Stimulated activated CD8-positive, alpha-beta memory T cell treated with anti-CD3 and anti-CD28 coated beads, Interleukin-4, amount 100 ng/mL, for 24 hours (primary cell): ENCODE measurements at places on chromosomes 13 and 19.
A peak's percentile ranks its signal among the peaks of the same experiment; 100 is the strongest.

GRCh38 chr13:29384466-29384865 is 211.0 kb downstream of the SLC7A1 start:
- DNase-seq, result no peak

DNA sequence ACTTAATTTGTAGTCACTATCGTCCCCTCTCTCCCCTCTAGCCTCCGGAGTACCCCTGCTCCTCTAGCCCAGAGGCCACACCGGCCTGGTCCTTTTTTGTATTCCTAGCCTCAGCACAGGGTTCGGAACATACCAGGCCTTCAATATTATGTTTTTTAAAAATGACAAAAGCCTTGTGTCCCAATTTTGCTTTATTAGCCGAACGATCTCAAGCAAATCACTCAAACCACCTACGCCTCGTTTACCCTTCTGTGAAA is 463 bp upstream of the POMP start:
- DNase-seq, result no peak

- no peak for DNase-seq
Measured at GRCh38 chr19:58034477-58034793, 610 bp downstream of the ZSCAN1 start.

GRCh38 chr19:7578127-7578526 is 17.5 kb upstream of the CAMSAP3 start:
- no peak for DNase-seq

GRCh38 chr13:50589651-50590054 is 253.8 kb downstream of the DLEU7 start:
- DNase-seq, result no peak

GRCh38 chr13:36344886-36345437 is 1.2 kb downstream of the SPART start:
- DNase-seq, result no peak

- DNase-seq, result no peak
Measured at GRCh38 chr13:103948426-103948825, 882.2 kb upstream of the SLC10A2 start.

DNA sequence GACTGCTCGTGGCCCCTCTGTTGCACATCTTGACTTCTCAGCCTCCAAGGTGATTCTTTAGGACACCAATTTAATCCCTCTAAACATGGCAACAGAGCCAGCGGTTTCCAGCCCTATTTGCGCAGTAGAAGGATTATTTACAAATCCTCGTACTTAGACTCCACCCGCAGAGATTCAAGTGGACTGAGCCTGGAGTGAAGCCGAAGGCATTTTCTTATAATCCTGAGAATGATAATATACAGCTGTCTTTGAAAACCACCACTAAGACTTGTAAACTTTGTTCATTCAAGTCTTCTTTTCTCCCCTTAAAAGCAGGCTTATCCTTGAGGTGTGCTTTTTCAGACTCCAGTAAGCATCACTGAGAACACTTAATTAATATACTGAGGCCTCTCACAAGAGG is 4.8 kb upstream of the DPRX start:
- DNase-seq, result no peak

DNA sequence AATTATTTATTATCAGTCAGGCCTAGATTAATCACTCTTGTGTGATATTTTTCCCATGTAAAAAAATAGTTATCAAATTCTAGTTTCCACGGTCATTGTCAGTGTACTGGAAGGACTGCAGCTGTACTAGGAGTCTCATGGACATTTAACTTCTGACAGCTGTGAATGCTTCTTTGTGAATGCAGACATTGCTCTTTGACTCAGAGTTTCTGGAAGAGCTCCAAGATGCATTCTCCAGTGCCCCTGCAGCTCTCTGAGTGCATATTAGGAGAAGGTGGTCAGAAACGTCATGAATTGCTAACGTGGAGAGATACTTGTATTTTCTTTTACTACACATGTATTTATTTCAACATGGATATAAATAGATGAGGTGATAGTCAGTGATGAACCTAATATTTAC is 9.7 kb upstream of the SLITRK5 start:
- DNase-seq, result no peak

DNA sequence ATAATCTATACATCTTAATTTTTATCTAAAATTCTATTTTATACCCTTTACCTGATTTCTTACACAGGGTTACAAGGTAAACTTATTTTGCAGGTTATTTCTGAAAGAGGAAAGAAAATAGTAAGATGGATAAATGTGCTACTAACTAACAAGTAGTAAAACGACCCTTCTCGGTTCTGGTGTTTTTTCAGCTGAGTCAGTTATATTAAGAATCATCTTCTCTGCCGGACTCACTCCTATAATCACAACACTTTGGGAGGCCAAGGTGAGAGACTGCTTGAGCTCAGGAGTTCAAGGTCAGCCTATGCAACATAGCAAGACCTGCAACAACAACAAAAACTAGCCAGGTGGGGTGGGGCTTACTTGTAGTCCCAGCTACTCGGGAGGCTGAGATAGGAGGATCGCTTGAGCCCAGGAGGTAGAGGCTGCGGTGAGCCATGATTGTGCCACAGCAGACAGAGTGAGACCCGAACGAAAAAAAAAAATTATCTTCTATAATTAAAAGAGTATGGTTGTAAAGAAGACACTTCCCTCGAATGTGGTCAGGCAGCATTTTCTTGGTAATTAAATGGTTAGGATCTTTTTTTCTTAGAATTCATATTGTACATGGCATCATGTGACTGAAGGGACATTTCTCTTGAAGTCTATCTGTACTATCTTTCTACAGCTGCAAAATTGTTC is 27.9 kb upstream of the RCBTB2 start:
- no peak for DNase-seq

- no peak for DNase-seq
Measured at GRCh38 chr19:27674701-27675100, 1538.2 kb downstream of the UQCRFS1 start.

DNA sequence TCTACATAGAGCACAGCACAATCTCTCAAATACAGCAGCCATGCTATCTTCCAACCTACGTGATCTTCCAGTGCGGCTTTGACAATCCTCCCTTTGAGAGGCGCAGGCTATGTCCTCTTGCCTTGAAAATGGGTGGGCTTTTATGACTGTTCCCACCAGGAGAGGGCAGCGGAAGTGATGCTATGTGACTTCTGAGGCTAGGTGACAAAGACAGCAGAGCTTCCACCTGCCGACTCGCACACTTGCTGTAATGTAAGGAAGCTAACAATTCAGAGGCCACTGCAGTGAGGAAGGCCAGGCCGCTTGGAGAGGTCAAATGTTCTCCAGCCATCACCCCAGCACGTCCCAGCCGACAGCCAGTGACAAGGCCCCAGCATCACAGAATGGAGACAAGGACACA is 65.8 kb downstream of the MRPL57 start:
- no peak for DNase-seq

- DNase-seq, result no peak
Measured at GRCh38 chr13:32135056-32135390, 103.4 kb downstream of the FRY start.

- no peak for DNase-seq
Measured at GRCh38 chr13:80939581-80939980, 598.7 kb upstream of the SPRY2 start.

DNA sequence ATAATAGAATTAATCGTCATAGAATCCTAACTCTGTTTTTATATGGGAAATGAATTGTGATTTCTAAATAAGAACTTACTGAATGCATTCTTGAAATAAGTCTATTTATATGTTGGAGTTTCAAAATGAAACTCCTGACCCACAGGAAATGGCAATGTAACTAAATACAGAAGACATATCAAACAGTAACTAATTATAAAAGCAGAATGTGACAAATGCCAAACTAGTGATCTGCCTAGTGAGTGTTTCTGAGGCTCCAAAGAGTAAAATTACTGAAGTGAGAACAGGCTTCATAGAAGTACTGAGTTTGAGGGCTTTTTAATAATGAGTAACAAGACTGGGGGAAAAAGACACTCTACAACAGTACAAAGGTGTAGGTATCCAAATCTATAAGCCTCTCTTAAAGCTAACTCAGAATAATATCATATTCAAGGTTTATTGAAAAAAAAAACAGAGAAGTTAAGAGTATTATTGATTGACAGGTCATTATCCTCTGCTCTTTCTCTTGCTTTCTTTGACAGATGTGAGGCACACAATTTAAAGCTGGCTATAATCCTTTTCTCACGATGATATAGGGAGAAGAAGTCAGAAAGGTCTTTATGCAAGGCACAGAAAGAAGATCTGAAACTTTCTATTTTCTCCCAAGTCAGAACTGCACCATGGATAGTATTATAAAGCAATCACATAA is 17.4 kb upstream of the ATXN8OS start:
- DNase-seq, result no peak

DNA sequence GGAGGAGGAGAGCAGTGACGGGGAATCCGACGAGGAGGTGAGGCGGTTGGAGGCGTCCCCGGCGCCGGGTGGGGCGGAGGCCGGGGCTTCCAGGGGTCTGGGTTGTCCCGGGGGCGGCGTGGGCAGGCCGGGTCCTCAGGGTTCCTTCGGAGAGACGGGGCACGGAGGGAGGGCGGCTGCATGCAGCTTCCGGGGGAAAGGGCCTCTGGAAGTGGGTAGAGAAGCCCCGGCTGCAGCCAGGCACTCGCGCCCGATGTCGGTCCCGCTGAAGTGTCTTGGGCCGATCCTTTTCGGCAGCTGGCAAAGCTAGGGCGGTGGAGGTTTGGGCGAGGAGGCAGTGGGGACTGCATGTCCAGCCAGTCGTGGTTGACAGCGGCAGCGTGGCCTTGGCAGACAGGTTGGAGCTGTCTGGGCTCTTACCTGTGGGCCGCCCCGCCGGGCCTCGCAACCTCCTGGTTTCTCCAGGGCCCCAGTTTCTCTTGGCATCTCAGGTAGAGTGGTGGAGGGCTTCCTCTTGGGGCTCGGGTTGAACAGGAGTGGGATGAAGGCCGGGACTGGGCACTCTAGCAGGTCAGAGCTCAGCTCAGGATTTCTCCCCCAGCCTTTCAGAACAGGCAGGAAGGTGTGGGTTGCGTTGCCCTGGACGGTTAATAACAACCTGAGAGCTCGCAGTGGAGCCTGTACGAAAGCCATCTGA is 690 bp downstream of the KMT2B start:
- DNase-seq, result peak; percentile 53

- no peak for DNase-seq
Measured at GRCh38 chr13:103497404-103497803, 431.2 kb upstream of the SLC10A2 start.

DNA sequence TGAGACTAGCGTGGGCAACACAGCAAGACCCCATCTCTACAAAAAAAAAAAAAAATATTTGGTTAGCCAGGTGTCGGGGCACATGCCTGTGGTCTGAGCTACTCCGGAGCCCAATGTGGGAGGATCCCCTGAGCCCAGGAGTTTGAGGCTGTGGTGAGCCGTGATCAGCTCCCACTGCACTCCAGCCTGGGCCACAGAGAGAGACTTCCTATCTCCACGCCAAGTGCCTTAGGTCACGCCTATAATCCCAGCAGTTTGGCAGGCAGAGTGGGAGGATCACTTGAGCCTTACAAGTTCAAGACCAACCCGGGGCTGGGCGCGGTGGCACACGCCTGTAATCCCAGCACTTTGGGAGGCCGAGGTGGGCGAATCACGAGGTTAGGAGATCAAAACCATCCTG is 8.7 kb upstream of the ADAT3 start:
- no peak for DNase-seq

DNA sequence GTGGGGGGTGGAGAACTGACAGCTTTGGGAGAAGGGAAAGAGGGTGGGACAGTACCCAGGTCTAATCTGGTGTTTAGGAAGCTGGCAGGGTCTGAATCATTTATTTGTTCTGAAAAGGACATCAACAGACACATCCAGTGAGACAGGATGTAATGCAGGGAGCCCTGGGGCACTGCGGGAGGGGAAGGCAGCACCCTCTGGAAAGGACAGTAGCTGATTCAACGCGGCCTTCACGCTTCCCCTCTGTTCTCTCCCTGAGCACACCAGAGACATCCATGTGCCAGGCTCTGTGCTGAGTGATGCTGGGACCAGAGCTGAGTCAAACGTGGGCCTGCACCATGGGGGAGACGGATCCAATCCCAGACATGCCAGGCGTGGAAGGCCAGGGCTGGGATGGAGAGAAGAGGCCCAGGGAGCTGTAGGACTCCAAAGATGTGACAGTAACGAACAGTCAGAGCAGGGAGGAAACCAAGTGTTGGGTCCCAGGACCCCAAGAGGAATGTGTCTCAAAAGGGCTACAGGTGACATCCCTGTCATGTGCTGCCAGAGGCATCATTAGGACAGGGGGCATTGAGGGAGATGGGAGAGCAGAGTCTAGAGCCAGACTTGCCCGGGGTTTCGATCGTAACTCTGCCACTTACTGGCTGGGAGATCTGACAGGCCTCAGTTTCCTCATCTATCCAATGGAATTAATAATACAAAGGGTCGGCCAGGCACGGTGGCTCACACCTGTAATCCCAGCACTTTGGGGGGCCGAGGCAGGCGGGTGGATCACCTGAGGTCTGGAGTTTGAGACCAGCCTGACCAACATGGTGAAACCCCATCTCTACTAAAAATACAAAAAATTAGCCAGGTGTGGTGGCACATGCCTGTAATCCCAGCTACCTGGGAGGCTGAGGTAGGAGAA is 1.7 kb downstream of the ETFB start:
- no peak for DNase-seq

- DNase-seq, result no peak
Measured at GRCh38 chr13:27016875-27017274, 154.7 kb downstream of the USP12 start.

GRCh38 chr19:12603714-12604113 is 6.9 kb downstream of the ZNF490 start:
- DNase-seq, result no peak

DNA sequence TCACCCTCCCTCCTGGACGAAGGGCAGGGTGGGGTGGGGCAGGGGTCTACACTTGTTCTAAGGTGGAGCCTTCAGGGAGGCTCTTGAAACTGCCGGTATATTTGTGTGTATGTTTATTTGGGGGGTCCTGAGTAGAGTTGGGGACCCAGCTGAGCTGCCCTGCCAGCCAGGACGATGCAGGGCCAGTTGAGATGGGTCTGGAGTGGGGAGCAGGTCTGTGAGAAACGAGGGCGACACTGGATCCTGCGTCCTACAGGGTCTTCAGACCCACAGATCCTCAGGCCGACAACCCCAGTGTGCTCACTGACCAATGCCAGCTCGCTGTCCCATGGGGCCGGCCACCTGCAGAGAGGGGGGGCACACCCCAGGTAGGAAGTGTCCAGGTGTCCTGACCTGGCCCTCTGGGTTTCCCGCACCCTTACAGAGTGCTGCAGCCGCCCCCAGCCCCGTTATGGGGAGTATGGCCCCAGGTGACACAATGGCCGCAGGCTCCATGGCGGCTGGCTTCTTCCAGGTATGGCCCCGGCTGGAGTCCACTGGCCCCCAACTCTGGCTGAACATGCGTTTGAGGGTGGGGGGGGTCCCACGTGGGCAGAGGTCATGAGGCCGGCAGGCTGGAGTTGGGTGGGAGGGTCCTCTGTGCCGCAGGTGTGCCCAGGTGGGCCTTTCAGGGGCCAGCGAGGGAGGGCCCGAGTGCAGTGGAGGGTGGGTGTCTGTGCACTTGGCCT is 7.4 kb downstream of the ISYNA1 start:
- no peak for DNase-seq

DNA sequence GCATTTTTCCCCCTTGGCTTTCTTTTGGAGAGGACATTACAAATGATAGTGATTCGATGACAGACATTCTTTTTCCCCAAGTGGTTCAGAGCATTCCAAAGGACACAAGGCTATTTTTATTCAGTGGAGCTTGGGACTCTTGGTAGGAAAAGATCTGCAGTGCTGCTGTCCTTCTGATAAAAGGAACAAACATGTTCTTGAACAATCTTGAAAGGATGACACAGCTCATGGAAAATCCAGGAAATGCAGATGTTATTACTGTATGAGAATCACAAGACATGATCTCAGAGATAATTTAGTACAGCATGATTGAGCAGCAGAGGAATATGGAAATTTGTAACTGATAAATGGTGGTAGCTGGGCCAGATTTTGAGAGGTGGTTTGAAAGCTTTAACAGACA is 96.2 kb upstream of the RFC3 start:
- no peak for DNase-seq
